BE2C (cell line): ENCODE measurements at places on chromosomes 13 and 19.
A peak's percentile ranks its signal among the peaks of the same experiment; 100 is the strongest.

DNA sequence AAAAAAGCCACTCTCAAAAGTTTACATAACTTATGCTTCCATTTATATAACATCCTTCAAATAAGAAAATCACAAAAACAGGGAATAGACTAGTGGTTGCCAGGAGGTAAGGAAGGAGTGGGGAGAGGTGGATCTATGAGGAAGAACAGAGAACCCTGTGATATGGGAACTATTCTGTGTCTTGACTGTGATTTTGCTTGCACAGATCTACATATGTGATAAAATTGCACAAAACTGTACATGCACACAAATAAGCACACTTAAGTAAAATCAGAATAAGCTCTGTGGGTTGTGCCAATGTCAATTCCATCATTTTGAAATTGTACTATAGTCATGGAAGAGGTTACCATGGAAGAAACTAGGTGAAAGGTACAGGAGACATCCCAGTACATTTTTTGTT is 121.6 kb upstream of the SGCG start:
- no peak for DNase-seq

GRCh38 chr13:98647121-98647520 is 70.2 kb upstream of the STK24 start:
- no peak for DNase-seq

DNA sequence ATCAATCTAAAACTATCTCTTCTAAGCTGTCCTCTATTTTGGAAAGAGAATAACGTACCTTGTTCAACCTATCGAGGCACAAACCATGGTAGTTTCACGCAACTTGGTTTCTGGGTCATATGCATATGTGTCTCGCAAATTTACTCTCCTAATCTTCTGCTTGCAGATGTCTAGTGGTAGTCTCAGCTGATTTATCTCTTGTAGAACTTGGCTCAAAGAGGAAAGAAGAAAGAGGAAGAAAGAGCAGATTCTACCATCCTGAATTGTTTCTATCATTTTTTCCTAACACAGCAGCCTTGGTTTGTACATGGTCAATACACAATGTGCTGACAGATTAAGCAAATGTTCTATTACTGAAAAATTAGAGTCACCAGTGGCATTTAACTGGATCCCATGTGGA is 282.3 kb downstream of the SPRY2 start:
- no peak for DNase-seq

GRCh38 chr19:56710437-56710836 is 38.9 kb upstream of the ZNF835 start:
- no peak for DNase-seq

DNA sequence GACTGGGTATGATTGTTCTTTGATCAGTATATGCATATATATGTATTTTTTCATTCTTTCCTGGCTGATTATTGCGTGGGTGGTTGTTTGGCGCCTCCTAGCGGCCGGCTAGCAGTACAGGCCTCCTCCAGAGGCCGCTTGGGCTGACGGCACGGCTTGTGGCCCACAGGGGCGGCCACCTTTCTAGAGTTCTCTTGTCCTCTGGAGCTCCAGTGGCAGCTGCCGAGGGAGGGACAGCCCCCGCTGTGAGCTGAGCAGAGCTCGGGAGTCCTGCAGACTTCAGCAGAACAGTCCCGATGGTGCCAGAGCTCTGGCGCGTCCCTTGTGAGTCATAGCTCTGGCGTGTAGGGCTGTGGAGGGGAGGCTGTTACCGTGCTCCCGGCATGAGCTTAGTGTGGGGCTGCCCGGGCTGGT is 22.5 kb upstream of the ZNF429 start:
- DNase-seq = peak; percentile 67

DNA sequence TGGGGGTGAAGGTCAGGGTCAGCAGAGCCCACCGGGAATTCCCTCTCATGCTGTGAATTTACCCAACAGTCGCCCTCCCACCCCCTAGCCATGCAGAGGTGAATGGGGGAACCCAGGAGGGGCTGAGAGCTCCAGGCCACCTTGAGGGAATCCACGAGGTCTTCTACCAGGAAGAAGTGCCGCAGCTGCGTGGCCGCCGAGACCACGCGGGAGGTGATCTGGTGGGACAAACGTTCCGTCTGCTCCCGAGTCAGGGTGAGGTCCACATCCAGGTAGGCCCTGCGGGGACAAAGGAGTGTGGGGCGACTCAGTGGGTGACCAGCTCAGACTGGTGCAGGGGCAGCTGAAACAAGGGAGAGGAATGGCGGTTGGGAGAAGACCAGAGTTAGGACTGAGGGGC is 8.1 kb downstream of the RTN2 start:
- DNase-seq = no peak

- DNase-seq = no peak
These were observed 10.6 kb upstream of the ADGRE1 start for GRCh38 chr19:6876748-6877147.

DNA sequence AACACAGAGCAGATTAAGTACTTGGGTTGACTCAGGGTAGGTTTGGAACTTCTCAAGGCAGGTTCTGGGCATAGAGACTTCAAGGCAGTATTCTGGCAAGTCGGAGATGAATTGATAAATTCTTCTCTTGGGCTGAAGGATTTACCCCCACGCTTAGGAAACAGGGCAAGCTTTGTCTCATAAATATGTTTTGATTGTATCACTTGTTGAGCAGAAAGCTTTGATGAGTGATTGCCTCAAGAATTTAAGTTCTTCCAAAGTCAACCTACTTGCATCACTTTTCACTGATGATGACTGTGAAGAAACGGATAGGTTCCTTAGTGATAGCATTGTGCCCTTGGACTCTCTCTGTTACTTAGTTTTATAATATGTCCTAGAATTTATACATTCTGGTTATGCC is 258.6 kb upstream of the DACH1 start:
- no peak for DNase-seq

GRCh38 chr13:51342706-51343105 is 3.2 kb downstream of the SERPINE3 start:
- DNase-seq = no peak

- peak; percentile 33 for DNase-seq
These were observed 485.5 kb downstream of the DIAPH3 start for GRCh38 chr13:59677966-59678814.

- peak; percentile 42 for DNase-seq
These were observed 689 bp downstream of the DCUN1D2 start for GRCh38 chr13:113489549-113490495.

DNA sequence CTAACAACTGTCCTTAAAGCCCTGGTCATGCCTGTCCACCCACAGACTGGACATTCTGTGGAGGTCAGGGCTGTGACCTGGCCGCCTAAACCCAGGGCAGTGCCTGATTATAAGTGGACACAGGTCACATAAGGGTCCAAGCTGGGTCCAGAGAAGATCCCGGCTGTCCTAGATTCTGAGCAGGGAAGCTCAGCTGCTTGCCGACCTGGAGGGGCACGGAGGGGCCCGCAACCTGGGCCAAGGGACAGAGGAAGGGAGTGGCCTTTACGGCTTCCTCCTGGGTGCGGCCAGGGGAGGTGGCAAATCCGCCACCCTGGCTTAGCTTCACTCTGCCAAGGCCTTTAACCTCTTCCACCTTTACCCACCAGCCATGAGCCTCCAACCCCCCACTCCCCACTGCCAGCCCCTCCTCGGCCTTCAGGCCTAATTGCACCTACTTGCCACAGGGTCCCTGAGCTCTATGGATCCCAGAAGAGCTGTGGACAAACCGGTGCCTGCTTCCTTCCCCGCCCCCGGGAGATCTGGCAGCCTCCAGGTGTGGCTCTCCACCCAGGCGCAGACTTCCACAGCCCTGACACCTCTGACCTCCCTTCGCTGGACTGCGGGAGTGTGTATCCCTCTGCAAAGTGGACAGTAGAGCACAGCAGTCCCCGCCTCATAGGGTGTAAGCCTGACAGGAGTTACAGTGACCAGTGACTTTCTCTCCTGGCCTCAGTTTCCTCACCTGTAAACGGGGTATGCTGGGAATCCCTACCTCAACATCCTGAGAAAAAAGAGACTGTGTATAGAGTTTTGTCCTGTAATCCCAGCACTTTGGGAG is 1.7 kb downstream of the CD320 start:
- peak; percentile 8 for DNase-seq

- DNase-seq = no peak
These were observed 17.7 kb downstream of the NFIX start for GRCh38 chr19:13012690-13013608.

DNA sequence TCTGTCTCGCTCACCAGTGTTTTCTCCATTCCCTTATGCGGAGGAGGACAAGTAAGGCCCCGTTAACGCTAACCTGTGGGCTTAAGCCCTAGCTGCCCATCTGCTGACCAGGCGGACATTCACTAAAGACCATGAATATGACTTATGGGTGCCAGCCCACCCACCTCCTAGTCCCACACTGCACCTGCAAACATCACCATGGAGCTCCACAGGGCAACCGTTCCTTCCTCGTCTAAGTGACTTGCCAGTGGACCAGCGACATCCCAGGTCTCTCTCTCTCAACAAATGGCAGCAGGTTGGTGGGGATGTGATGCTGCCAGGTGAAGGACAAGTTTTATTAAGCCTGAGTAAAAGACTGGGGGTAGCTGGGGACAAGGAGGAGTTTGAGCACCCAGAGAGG is 55.2 kb downstream of the CCDC70 start:
- DNase-seq = no peak

- DNase-seq = peak; percentile 36
These were observed 74.7 kb downstream of the GADD45B start for GRCh38 chr19:2550431-2551171.

DNA sequence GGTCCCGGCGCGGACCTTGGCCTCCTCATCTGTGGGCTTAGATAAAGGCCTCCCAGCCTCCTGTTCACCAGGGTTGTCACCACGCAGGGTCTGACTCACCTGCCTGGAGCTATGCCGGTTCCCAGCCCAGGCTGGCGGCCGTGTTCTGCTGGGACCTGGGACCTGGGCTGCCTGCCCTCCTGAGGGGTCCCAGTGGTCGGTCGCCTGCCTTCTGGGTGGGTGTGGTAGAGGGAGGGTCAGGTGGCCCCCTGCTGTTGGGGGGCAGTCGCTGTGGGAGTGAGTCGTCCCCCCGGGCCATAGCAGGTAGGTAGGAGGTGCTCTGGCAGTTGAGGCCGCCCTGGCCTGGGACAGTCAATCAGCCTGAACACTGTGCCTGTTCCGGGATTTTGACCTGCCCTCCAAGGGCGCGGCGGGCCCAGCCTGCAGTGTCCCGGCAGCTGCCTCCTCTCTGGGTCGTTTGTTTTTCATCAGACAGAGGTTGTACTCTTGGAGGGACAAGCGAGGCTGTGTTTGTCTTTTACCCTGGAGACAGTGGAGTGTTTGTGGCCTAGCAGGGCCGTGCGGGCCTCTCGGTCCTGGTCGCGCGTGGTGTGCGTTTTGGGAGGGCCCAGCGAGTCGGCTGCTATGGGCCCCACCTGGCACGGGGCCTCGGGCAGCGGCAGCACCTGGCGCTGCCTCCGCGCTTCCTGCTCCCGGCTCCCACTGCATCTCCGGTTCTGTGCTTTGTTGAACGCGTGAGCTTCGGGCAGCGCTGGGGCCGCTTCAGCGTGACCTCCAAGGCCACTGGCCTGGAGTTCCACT is 2.6 kb downstream of the ADAT3 start:
- no peak for DNase-seq

DNA sequence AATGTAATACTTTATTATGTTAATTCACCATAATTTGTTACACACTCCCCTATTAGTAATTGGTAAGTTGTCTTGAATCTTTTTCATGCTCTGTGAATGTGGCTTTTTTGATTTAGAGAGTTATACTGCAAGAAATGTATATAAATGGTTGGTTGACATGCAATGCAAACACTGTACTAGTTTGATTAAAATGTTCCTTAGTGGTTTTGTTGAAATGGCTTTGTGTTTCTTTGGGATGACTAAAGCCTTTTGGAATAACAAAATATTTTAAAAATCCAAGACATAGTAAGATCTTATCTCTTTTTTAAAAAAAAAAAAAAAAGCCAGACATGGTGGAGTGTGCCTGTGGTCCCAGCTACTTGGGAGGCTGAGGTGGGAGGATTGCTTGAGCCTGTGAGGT is 10.5 kb downstream of the LAMP1 start:
- DNase-seq = no peak

- no peak for DNase-seq
These were observed 22.4 kb downstream of the CACNG6 start for GRCh38 chr19:54013866-54014265.

- peak; percentile 92 for DNase-seq
These were observed 13.6 kb downstream of the CCDC97 start for GRCh38 chr19:41323430-41324125.
